ENCODE measurements at places on chromosomes 1 and 21.

GRCh38 chr1:206004826-206005225, 1.6 kb upstream of the RAB7B start:
- DNase-seq = no peak

DNA sequence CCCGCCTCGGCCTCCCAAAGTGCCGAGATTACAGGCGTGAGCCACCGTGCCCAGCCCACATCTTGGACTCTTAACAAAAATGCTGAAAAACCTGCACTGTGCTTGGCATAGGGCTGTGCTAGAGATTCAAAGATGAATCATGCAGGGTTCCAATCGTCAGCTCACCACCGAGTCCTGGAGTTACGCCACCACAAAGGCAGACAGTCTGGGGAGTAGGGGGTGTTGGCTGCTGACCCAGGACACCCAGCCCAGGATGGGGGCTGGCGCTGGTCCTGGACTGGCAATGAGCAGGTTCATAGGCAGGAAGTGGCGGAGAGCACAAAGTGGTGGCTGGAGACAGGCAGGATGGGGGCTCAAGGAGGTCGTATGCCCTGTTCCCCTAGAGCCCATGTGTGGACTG, 16.0 kb downstream of the PSRC1 start:
- no peak for DNase-seq

DNA sequence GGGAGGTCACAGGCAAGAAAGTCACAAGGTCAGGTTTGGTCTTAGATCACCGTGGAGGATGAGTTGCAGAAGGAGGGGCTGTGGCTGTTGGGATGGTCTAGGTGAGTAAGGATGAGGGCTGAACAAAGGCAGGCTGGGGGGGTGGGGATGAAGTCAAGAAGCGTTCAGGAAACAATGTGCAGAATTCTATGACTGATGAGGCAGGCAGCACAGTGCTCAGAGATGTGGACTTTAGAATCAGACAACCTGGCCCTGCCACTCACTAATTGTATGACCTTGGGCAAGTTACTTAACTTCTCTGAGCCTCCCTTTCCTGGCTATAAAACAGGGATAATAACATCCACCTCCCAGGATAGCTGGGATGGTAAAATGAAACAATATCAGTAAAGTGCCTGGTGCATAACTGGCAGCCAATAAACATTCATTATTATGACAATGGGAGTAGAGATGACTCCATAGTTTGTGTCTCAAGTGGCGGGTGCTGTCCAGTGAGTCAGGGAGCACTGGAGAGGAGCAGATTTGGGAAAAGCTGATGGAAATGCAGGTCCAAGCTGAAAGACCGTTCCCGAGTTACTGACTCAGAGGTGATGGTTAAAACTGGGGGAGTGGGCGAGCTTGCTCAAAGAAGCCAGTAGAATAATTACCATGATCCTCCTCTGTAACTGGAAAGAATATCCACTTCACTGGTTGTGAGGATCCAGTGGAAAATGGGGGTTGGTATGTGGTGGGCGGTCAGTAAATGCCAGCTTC, 2.1 kb downstream of the TIE1 start:
- no peak for DNase-seq

- peak; percentile 42 for DNase-seq
Measured at GRCh38 chr1:224929335-224930237, at the start of gene DNAH14. DNAH14 (plus strand) TSS chr1:224929675; CDS start chr1:224952703, 23,028 bp downstream.

DNA sequence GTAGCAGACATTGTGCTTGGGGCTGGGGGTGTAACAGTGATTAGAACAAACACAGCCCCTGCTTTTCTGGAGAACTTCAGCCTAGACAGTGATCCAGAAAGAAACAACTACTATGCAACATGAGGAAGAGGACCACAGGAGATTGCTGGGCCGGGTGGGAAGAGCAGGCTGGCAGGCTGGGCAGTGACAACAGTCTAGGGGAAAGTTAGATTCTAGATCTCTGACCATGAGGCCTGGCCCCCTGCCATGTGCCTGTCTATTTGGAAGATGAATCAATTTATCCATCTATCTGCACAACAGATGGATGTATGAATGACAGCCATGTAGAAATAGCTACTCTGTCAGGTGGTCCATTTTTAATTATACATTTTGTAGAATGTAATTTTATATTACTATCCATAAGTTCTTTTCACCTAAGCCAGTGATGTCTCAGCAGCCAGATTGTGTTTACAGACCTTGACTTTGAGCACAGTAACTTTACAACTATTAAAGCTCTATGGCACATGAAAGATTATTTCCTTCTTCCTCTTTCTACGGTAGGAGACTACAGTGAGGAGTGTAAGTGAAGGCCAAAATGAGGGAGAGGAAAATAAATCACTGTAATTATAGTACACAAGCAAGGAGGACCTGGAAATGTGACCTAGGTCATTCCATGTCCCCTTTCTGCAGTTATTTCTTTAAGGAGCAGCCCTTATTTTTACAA, 15.5 kb downstream of the CLIC6 start:
- no peak for DNase-seq

Measured in AG09319 (cell line).